HT-29 (cell line): ENCODE measurements at places on chromosomes 5 and 9. TPM values are rescaled to one million over a fixed set of nuclear protein-coding genes. Genes with fewer than 3 reads are reported as not detected.

The HSD17B4 gene
- total RNA-seq, result 156 and 167 TPM in 2 replicates

The FCN2 gene
- not detected in 2 replicates for total RNA-seq

The PRUNE2 gene
- not detected in 2 replicates for total RNA-seq

The C9orf50 gene
- total RNA-seq, result not detected in 2 replicates

The KCNMB1 gene
- total RNA-seq, result not detected in 2 replicates

The WDR36 gene
- total RNA-seq, result 21.4 and 26.4 TPM in 2 replicates

The ZNF879 gene
- not detected in 2 replicates for total RNA-seq

- DNase-seq, result no peak
Observed at GRCh38 chr5:61824396-61824795, 481.6 kb upstream of the KIF2A start.

- no peak for DNase-seq
Observed at GRCh38 chr9:88789785-88790184, 201.5 kb upstream of the S1PR3 start.

GRCh38 chr9:132237481-132237880 lies 75.6 kb downstream of the NTNG2 start:
- no peak for DNase-seq

DNA sequence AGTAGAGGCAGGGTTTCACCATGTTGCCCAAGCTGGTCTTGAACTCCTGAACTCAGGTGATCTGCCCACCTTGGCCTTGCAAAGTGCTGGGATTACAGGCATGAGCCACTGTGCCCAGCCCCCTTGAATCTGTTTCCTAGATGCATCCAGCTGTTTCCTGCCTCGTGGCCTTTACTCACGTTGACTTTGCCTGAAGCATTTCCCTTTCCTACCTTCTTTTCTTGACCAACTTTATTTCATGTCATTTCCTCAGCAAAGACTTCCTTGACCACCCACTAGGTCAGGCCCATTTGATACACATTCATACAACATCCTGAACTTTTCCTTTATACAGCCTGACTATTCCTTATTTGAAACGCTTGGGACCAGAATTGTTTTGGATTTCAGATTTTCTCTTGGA lies 51.0 kb downstream of the DOCK2 start:
- no peak for DNase-seq

- DNase-seq, result peak; percentile 9
Observed at GRCh38 chr9:72022841-72023240, 37.6 kb downstream of the C9orf57 start.

GRCh38 chr5:12522116-12522515 lies 617.9 kb upstream of the CTNND2 start:
- DNase-seq, result no peak

GRCh38 chr5:72346398-72346797 lies 26.2 kb downstream of the PTCD2 start:
- DNase-seq, result no peak

- no peak for DNase-seq
Observed at GRCh38 chr5:143680672-143681259, 131.2 kb upstream of the HMHB1 start.

DNA sequence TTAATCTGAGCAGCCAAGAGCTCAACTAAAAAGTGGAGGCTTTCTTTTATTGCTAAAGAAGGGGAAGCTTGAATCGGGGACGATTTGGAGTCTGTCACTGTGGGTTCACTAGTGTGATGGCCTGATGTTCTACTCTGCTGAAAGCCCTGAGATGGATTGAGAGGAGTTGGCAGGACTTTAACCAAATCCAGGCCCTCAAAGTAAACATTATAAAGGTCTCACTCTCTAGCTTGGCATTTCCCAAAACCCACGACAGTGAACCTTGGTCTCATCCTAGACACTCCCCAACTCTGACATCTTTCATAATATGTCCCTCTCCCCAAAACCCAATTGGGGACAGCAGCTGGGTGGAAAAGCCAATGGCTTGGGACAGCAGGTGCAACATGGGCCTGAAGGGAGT lies 32.7 kb downstream of the TMOD1 start:
- no peak for DNase-seq
